Activated CD4-positive, alpha-beta T cell treated with anti-CD3 and anti-CD28 coated beads, Interleukin-2, Interleukin-6, amounts not matched to agents 100 ng/mL and 50 ng/mL, durations not matched to agents 16 hours and 8 hours (primary cell): ENCODE measurements at places on chromosomes 1 and 21.

GRCh38 chr1:204080163-204080903 is 7.4 kb downstream of the SOX13 start:
- DNase-seq, result no peak

DNA sequence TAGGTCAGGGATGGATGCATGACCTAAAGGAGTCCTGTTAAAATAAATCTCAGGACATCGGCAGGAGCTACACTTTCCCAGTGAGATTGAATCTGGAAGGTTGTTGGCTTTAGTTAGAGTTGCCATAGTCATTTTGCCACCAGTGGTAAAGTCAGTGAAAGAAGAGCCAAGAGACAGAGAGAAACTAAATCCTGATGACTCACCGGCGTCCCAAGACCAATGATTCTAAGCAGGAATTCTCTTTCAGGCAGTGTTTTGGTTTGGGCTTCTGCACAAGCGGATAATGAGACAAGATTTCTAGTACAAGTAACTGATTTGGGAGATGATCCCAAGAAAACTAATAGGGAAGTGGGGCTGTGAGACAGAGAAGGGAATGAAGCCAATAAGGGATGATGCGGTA is 88.8 kb upstream of the ETS2 start:
- no peak for DNase-seq

DNA sequence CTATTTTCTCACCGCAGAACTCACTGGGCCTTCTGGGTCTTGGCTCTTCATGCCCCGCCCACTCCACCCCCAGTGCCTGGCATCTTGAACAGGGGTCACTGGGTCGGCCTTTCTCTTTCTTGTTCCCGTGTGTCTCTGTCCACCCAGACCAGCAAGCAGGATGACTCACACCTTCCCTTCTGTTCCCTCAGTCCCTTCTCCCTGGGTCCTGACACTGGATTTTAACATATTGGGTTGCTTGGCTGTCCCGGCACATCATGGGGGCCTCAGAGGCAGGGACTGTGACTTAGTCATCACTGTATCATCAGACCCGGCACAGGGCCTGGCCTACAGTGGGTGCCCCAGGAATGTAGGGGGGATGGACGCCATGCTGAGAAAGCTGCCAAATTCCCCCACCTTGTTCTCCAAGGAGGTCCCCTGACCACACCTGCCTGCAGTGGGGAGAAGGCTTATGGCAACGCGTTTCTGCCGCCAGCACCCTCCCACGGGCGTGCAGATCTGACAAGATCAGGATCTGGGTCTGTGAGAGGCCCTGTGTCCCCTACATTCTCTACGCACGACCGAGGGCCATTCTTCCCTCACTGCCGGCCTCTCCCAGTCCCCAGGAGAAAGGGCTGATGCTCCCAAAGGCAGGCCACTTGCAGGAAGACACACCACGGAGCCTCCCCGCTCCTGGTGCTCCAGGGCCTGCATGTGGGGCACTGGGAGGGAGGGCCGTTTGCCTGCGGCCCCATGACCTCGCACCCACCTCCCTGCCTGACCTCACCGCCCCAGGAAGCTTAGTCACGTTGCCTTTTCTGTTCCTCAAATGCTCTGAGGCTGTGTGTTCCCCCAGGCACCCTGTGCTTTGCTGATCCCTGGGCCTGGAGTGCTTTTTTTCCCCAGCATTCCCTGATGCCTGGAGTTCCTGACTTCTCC is 157.2 kb upstream of the TMEM51 start:
- no peak for DNase-seq

GRCh38 chr21:45642122-45642813 is 1.3 kb upstream of the PCBP3 start:
- DNase-seq, result peak; percentile 3
